ENCODE measurements at places on chromosomes 11 and 22.

GRCh38 chr11:10298342-10298741 lies 4.3 kb upstream of the SBF2 start:
- DNase-seq: peak; percentile 86

DNA sequence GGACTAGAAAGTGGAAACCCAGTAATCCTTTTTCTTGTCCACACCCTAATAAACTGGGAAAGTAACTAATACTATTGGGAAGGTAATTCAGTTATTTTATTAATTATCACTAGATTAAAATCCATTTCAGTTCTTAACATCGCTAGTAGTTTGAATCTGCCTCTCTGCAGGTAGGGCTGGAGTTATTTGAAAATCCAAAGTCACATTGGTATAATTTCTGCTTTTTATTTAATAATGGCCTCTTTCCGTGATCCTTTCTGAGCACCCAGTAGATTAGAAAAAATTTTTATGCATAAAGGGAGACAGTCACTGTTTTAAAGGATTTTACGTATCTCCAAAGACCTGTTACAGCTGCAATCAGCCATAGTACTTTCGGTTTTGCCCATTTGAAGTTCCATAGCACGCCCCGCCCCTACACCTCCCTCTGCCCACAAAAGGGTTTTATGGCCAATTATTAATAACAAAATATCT lies 605 bp upstream of the COPB1 start:
- DNase-seq: peak; percentile 54

DNA sequence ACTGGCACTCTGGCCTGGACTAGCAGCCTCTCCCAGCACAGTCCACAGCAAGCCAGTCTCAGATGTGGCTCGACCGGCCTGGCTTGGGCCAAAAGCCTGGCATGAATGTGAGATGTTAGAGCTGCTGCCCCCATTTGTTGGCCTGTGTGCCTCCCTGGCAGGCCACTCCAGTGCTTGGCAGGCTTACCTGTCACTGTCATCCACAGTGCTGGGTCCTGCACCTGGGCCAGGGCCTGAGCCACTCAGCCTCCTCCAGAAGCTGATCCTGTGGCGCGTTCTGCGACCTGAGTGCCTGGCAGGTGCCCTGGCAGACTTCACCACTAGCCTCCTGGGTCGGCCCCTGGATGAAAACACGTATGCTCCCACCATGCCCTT lies 36.1 kb downstream of the RRP8 start:
- DNase-seq: no peak

DNA sequence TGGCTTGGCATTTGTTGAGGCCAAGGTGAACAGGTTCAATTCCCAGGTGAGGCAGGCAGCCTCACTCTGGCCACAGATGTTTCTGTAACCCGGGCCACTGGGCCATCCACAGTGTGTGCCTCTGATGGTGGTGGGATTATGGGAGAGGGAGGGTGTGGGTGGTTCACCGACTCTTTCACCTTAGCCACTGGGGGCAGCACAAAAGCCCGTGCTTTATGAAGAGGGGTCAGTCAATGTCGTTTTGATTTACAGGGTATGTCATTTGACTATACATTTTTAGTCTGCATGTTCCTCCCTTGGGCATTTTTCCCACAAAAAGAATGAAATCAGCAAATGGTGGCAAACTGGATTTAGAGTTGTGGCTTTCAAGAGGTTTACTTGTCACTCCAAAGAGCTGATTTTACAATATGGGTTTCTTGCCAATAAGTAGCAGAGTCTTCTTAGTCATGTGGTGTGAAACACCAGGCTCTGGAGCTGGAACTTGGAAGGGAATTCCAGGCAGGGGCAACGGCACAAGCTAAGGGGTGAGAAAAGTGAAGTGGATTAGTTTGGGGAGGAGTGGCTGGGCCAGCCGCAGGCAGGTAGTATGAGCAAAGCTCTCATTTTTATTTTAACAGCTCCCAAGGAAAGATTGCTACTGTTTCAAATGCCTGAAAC lies 217.8 kb upstream of the ZBED5 start:
- no peak for DNase-seq

- DNase-seq: peak; percentile 42
Observed at GRCh38 chr11:72683782-72684200, 9.6 kb upstream of the PDE2A start.

DNA sequence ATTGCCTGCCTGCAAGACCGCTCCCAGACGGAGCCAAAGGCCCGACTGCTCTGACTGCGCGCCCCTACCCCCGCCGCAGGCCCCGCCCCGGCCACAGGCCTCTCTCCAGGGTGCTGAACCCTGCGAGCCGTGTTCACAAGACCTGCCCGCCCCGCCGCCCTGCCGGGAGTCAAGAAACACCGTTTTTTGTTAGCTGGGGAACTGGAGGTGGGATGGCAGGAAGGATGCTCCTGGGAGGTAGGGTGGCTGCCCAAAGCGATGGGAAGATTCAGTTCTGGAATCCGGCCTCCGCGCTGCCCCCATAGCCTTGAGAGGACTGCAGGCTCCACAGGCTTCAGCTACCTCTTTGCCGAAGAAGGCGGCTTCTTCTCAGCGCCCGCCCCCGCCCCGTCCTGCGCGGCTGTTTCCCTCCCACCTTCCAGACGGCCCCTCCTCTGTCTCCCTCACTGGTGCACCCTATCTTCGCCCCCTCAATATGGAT lies 2.7 kb upstream of the PDE2A start:
- peak; percentile 41 for DNase-seq

DNA sequence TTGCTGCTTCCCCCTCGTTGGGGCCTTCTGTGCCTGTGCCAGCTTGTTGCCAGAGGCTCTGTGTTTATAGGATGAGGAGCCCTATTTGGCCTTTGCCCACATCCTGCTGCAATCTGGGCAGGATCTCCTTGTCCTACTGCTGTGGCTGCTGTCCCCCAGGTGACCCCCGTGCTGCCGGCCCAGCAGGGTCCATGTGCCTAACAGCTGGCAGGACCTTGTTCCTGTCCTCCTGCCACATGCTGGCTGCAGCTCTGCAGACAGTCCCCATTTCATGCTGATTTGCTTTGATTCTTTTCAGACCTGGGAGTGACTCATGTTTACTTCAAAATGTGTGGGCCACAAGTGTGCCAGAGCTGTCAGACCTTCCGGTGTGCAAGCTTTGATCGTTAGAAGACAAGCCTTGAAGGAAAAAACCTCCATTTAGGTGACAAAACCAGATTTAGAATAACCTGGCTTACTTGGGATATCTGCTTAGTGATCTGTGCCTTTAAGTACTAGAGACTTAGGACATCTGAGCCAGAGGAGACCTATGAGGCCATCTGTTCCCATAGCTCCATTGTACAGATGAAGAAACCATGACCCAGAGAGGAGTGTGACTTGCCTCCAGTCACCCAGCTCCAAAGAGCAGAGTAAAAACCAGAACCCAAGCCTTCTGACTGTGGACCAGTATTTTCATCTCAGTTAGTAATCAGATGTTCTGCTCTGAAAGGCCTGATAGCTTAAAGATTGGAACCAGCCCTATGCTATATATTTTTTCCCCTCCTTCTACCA lies 11.1 kb downstream of the NAV2 start:
- peak; percentile 22 for DNase-seq

DNA sequence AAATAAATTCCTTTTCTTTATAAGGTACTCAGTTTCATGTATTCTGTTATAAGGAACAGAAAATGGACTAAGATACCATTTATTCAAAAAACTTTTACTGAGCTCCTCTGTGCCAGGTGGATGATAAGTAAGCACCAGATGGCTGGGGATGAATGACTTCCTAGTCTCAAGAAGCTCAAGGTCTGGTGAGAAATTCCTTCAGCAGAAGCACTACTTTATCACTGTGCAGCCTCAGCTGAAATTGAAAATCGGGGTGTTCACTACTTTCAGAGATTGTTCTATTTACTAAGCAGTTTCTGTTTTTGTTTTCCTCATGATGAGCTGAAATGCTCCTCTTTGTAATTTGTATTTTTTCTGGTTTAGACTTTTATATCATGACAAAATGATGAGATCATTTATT lies 7.8 kb downstream of the LDHAL6A start:
- DNase-seq: no peak

- no peak for DNase-seq
Observed at GRCh38 chr11:57498540-57498939, 17.0 kb downstream of the SLC43A1 start.

DNA sequence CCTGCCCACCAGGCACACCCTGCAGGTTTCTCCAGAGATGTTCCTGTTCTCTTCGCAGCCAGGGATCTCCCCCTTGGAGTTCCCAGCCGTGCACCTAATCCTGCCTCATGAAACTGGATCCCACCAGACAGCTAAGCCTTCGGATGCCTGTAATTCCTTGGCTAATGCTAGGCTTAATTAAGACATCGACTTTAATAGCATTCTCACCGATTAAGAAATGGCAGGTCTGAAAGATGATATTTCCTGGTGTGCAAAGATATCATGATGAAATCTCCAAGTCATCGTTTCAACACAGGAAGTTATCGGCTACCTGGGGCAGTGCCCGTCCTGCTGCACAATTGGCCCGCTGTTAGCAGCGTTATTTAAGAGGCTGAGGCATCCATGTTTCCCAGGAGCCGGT lies 41.5 kb upstream of the CCND1 start:
- DNase-seq: peak; percentile 23

- DNase-seq: no peak
Observed at GRCh38 chr11:2233693-2234455, 36.5 kb downstream of the ASCL2 start.

GRCh38 chr22:47716890-47717615 lies 954.6 kb downstream of the TBC1D22A start:
- no peak for DNase-seq

- DNase-seq: no peak
Observed at GRCh38 chr11:70082829-70083228, 4.7 kb downstream of the ANO1 start.

DNA sequence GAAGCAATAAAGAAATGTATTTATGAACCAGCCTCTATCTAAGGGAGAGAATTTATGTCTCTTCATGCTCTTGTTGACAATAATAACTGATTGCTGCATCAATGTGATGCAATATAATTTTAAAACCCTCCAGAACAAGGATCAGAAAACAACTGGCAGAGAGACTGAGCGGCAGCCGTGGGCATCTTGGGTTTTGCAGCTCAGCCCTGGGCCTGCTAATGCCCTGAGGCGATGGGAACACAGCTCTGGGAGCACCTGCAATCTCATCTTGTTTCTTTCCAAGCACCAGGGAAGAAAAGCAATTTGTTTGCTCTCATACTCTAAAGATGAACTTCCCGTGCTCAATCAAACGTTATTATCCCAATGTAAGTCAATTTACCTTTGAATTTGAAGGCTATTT lies 245.7 kb downstream of the ST3GAL4 start:
- no peak for DNase-seq

DNA sequence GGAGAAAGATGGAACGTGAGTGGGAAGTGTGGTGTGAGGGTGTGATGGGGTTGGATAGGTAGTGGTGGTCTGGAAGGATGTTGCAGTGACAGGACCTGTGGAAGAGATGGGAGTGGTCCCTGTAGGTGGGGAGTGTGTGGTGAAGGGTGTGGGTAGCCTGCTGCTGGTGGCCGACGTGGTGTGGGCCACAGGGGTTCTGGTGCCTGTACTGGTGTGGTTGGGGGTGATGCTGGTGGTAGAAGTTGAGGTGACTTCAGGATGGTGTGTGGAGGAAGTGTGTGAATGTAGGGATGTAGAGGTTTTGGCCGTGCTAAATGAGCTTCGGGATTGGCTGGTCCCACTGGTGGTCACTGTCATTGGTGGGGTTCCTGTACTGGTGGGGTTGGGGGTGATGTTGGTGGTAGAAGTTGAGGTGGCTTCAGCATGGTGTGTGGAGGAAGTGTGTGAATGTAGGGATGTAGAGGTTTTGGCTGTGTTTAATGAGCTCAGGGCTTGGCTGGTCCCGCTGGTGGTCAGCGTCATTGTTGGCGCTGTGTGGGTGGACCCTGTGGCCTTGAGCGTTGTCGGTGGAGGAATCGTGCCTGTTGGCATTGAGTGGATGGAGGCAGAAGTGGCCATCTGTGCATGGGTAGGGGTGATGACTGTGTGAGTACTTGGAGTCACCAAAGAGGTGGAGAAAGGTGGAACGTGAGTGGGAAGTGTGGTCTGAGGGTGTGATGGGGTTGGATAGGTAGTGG lies 19.1 kb downstream of the MUC6 start:
- no peak for DNase-seq

- DNase-seq: no peak
Observed at GRCh38 chr22:38860283-38861169, 11.5 kb downstream of the CBX6 start.

DNA sequence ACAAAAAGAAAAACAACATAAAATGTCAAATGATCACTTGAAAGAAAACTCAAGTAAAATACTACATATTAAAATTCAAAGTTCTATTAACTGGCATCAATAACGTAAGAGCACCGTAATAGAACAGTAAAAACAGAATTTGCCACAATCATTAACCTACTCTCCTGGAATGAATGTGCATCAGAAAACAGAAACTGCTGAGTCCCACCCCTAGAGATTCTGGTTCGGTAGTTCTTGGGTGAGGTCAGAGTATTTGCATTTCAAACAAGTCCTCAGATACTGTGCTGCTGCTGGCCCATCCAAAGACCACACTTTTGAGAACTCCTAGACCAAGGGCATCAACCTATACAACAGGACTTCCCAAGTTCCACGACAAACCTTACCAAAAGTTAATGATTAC lies 23.5 kb downstream of the PITPNB start:
- DNase-seq: no peak

GRCh38 chr11:4211991-4212390 lies 117.4 kb downstream of the RRM1 start:
- DNase-seq: no peak

- DNase-seq: no peak
Observed at GRCh38 chr22:40198733-40199132, 21.0 kb downstream of the TNRC6B start.

DNA sequence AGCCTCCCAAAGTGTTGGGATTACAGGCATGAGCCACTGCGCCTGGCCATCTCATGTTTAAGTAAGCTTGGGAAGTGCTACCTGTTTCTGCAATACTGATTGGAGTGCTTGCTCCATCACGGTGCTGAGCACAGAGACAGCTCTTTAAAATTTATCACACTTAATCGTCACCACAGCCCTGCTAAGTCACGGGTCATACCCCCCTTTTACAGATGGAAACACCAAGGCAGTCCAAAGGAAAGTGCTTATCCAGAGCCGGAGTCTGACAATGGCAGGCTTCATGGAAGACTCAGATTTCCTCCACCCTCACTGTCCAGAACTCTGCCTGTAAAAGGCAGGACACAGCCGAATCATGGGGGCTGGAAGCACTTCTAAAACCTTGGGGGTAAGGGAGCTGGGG lies 2.7 kb upstream of the C22orf15 start:
- DNase-seq: no peak

DNA sequence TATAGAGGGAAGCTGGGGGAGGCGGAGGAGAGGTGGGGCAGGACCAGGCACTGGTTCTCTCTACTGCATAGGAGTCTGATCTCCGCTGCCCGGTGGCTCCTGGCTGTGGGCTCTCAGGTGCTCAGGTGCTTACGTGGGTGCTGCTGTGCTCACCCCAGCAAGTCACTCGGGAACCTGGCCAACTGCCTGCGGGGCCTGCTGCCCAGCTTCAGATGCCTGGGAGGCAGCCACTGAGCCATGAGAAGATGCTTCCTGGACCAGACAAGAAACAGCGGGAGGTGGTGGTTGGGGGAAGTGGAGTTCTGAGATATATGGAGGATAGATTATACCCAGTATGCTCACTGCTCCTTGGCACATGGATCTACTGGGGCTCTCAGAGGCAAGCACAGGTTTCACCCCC lies 1303.4 kb downstream of the TBC1D22A start:
- no peak for DNase-seq
